ENCODE measurements at places on chromosomes 1 and 21.
A peak's percentile ranks its signal among the peaks of the same experiment; 100 is the strongest.

GRCh38 chr21:32459972-32460371, 47.5 kb downstream of the EVA1C start:
- DNase-seq, result no peak

DNA sequence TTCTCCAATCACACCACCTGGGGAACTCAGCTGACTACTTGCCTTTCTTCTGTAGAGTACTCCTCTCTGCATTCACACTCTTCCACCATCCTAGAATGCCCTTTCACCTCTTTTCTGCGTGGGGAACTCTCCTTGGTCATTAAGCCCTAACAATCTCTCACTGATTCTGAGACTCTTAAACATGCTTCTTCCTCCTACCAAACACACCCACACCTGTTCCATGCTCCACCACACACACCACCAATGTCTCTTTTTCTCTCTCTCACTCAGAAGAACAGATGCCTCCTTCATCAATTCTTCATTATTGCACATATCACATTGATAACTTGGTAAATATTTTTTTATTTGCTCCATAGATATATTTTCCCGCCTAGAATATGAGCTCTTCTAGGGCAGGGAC, 53.6 kb downstream of the WARS2 start:
- no peak for DNase-seq

DNA sequence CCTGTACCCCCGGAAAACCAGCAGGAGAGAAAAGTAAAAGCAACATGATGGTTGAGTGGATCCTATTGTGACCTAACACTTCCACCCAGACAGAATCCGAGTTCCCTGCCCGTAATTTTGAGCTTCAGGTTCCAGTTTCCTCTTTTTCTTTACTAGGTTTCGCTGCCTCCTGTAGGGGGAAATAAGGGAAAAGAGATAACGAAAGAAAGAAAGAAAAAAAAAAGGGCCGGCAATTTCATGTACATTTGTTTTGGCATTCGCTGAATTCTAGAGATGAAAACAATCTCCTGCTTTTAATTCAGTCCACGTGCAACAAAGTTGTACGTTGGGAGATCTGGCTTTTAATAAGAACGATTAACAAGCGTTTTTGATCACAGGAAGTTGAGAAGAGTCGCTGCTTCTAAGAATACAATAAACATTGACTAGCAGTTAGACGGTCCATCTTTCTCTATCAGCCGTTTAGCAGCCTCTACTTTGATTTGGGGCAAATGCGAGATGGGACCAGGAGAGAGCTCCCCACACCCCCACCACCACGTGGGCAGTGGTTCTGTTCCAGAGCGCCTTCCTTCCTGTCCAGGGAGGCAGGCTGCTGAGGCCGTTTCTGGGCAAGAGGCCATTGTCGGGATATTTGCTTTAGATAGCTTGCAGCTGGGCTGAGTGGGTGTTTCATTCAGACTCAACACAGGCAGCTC, 155.9 kb upstream of the RUNX1 start:
- peak; percentile 91 for DNase-seq

DNA sequence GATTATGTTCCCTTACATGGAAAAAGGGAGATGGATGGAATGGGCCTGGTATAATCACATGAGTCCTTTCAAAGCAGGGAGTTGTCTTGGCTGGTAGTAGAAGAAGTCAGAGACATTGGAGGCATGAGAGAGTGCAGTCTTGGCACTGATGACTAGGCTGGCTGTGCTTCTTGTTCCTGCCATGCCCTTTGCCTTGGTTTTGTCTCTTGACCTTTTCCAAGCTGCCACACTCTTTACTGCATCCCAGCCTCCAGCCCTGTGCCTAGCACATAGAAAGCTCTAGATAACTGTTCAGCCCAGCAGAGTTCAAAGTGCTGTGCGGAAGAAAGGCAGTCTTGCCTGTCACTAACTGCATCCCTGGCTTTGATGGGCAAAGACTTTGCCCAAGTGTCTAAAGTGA, 412.6 kb downstream of the PRDM2 start:
- DNase-seq, result no peak

DNA sequence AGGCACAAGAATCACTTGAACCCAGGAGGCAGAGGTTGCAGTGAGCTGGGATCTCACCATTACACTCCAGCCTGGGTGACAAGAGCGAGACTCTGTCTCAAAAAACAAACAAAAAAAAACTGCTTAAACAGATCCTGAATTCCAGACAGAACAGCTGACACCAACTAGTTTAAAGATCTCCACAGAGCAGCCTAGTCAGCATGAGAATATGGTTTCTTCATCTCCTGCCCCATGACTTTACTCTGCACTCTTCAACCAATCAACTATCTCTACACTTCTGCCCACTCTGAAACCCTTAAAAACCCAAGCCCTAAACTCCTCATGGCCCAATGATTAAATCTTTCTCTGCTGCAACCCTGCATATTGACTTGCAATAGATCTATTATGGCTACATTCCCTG, 7.5 kb upstream of the PRRC2C start:
- DNase-seq, result no peak

DNA sequence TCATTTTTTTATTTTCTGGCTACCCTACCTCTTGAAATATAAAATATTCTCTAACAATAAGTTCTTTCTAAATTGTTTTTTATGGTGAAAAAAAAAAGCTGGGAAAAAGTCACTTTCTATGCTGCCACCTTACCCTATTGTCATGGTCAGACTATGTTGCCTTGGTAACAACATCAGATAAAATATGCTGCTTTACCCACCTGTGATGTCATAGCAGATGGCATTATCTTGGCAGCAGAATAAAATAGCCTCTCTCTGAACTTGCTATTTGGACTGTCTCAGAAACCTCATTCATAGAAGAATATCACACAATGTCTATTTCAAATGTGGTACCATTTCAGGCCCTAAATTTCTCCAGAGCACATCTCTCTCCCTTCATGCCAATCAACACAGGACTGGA, 69.6 kb upstream of the SGIP1 start:
- DNase-seq, result no peak

DNA sequence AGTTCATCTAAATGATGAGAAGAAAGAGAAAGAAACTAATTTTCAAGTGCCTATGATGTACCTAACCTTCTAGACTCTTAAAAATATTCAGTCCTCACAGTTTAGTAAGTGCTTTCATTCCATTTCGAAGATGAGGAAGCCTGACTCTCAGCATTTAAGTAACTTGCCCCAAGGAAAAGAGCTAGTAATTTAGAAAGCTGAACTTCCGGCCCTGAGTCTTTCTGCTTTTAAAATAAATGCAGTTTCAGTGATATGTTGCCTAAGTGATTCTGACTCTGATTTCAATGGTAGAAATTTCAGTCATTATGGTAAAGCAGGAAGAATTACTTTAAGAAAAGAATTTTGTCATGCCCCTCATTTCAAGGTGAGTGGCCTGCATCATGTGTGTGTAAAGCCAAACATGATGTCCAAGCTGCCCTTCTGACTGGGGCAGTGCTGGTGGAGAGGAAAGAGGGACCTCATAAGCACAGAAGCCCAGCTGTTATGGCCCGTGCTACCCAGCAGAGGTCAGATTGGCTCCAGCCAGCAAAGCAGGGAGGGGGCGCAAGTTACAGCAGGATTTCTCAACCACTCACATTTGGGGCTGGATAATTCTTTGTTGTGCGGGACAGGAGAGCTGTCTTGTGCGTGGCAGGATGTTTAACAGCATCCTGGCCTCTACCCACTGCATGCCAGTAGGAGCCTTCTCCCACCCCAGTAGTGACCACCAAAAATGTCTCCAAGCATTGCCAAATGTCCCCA, 10.7 kb downstream of the ATP1A4 start:
- DNase-seq, result no peak

DNA sequence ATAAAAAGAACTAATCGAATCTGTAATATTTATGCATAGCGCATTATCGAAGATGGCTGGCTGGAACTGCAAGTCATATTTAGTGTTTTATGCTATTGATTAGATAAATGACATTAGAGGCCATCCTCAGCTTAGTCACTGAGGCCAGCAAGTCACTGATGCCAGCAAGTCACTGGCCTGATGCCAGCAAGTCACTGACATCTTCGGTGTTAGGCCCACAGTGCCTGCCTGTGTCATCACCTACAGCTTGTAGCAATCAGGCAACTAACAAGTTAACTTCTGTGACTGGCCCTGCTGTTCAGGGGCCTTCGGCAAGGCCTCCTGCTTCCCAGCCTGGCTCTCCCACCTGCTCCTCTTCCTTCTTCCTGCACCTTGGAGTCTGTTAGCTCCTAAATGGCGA, 65.6 kb upstream of the SCCPDH start:
- no peak for DNase-seq

DNA sequence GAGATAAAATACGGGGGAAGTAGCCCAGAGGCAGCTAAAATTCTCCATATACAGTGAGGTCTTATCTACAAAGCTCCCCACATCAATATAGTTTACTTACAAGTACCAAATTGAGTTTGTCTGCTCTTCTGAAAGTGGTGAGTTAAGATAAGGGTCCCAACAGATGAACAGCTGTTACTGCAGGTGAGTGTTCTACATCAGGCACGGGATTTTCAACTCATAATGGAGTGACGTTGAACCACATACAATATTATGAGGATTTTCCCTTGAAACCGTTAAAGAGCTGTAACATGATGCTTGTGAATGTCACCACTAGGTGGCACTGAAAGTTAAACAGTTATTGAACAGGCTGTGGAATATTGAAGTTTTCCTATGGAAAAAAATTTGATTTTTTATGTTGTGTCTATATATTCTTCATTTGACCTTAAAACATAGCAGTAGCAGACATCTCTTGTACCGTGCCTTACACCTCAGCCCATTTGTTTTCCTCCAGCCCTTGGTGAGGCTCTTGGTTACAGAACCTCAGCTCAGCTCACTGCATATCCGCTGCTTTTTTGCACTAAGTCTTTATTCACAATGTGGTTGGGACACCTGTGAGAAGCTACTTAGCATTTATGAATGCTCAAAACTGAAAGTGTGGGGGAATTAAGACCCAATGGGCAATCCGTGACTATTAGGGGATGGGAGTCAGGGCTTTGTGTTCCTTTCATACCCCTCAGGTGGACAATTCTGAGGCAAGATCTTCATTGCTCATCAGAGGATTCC, 23.2 kb downstream of the CD1D start:
- no peak for DNase-seq

- no peak for DNase-seq
Measured at GRCh38 chr1:17875171-17875881, 120.2 kb downstream of the ACTL8 start.

DNA sequence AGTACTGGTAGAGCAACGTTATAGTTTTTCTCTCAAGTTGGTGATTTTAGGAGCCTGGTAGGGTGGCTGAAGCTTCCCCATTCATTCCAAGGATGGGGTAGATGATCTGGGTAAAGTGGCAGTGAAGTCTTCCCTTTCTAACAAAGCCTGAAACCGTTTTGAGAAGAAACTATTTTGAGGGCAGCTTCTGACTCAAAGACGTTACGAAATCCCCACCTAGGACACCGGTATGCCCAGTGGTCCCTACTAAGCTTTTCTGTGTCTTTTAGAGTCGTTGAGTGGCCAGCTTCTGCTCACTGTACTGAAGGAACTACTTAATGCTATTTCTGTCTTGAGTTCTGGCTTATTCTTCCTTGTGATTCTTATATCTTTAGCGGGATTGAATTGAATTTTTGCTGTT, 1.4 kb downstream of the WDTC1 start:
- DNase-seq, result no peak

GRCh38 chr1:39177706-39178105, 26.8 kb upstream of the MACF1 start:
- DNase-seq, result no peak

DNA sequence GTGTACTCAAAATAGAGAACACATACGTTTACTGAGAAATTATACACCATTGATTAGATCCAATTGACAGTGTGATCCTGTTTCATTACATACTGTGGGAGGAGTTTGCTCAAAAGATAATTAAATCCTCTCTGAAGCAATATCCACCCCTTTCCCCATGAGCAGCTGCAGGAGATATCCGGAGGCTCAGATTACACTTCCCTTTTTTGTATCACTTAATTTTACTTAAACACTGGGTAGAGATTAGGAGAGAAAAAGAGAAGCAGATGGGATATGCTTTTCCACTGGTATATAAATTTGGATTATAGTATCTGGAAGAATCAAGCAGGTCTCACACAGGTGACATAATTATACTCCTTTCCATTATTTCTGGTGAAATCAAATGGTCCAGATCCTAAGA, 333.3 kb upstream of the ZRANB2 start:
- DNase-seq, result no peak

GRCh38 chr1:224739997-224740684, 124.0 kb downstream of the CNIH3 start:
- no peak for DNase-seq

DNA sequence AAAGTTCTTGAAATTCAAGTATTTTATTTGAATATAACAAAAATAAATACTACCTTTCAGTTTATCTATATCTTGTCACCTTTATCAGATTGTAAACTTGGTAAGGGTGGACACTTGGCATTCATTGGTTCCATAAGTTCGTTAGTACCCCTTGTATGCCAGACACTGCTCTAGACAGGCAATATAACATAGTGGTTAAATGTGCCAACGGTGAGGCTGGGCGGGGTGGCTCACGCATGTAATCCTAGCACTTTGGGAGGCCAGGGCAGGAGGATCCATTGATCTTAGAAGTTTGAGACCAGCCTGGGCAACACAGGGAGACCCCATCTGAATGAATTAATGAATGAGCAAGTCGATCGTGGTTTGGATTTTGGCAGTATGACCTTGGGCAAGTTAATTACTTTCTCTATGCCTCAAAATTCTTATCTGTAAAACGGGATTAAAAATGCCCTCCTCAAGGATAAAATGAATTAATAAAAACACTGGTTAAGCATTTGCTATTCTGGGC, 26.3 kb upstream of the SH3D21 start:
- DNase-seq, result no peak

DNA sequence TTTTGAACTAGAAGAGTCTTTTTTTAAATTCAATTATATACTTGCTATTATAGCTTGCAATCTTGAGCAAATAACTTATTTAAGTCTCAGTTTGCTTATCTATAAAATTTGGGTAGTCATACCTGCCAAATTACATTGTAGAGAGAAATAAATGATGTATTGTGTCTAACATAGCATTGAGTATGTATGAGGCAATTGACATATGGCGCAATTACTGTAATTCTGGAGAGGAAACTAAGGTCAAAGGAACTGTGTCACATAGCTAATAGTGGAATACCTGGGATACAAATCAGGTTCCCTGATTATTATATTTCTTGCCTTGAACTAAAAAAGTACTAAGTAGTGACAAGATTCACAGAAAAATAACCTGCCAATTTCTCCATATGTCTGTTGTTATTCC, 302.5 kb downstream of the PDE4B start:
- no peak for DNase-seq

- DNase-seq, result no peak
Measured at GRCh38 chr1:61104220-61104671, 21.9 kb downstream of the NFIA start.

DNA sequence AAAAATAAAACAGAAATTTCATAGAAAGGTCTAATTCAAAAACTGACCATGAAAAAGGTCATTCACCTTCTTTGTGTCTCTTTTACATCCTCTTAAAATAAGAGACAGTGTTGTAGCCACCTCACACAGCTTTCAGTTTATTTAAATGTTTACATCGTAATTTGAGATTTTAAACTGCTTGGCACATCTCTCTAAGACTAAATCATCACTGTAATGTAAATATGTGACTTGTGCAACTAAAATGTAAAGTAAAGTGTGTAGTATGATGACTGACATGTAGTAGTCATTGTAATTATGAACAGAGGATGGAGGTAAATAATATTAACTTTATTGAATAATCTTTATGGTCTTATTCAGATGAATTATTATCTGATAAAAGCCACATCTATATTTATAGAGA, 283.9 kb downstream of the KCNT2 start:
- DNase-seq, result no peak

All from femur (tissue), 1 donor.